Mammary epithelial cell (primary cell): ENCODE measurements at places on chromosomes 7 and 10. TPM values are rescaled to one million over a fixed set of nuclear protein-coding genes. Genes with fewer than 3 reads are reported as not detected.

DNA sequence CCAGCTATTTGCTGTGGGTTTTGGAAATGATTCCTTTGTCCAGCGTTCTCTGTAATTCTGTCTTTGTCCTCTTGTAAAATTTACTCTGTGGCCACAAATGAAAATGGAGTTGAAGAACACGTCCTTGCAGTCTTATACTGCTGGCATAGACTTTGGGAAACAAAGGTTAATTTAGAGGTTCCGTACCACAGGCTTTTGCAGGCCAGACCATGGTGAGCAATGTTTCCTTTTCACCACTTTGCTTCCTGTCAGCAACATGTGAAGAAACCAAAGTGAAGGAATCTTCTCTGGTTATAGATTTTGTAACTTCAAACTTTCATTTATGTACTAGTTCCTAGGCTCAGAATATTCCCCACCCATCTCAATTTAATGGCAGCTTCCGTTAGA, 488.5 kb downstream of the MDFIC start:
- DNase-seq: no peak

DNA sequence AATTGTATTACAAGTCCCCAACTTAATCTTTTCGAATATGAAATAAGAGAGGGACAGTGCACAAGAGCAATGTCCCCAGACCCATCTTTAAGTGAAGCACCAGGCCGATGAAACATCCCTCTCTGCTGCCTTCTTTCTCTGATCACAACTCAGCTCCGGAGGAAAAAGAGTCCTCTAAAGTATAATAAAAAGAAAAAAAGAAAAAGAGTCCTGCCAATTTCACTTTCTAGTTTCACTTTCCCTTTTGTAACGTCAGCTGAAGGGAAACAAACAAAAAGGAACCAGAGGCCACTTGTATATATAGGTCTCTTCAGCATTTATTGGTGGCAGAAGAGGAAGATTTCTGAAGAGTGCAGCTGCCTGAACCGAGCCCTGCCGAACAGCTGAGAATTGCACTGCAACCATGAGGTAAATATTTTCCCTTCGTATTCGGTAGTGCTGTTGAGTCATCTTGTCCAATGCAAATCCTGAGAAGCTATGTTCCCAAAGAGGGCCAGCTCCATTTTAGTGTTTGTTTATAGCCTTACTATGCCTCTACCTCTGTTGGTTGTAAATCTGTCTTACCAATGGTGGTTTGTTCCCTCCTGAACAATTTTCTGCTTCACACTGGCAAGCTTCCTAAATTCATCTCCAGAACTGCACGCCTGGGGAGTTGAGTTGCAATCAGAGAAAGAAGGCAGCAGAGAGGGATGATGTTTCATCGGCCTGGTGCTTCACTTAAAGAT, at the start of gene IFIT2:
Gene IFIT2, plus strand, starts transcription at position 326 of the 725 bp plus-strand sequence. Its CDS starts 78 bp downstream, at position 404.
- DNase-seq: peak; percentile 66

GRCh38 chr7:27302590-27302989, 60.0 kb downstream of the EVX1 start:
- DNase-seq: no peak

- no peak for DNase-seq
Measured at GRCh38 chr7:7881581-7881980, 87.0 kb upstream of the GLCCI1 start.

The GHRHR gene
- total RNA-seq: not detected in 2 replicates

DNA sequence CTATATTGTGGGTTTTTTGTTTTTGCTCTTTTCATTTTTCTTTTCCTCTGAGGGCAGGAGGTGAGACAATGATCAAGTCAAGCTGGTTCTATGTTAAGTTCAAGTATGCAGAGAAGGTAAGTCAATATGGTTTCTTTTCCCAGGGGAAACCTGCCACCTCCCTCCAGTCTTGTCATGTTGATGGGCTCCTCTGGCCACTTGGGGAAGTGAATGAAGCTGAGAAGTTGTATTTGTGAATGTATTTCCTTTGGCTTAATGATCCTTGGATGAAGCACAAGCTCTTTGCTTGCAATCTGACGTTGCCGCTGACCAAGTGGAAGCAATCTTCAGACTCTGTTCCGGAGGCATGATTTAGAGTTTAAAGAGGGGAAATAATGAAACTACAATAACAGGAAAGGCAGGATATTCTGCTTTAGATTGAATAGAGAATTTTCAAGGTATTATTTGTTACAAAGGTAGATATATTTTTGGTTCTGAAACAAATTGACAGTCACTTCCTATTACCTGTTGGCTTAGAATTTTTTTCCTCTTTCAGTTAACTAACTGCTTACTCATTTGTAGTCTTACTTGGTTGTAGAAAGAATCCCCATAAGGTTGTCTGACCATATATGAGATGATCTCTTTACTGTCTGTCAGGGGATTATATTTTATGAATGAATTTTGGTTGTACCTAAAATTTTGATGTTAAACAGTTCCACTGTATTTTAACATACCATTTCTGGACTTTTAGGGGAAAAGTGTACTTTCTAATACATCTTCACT, 369.6 kb downstream of the AUTS2 start:
- DNase-seq: no peak

The UTF1 gene
- total RNA-seq: not detected

- no peak for DNase-seq
Measured at GRCh38 chr10:116857156-116857555, 7.9 kb downstream of the ENO4 start.

The ADARB2 gene
- total RNA-seq: not detected in 2 replicates

GRCh38 chr10:54469587-54470323, 331.3 kb downstream of the PCDH15 start:
- DNase-seq: no peak

DNA sequence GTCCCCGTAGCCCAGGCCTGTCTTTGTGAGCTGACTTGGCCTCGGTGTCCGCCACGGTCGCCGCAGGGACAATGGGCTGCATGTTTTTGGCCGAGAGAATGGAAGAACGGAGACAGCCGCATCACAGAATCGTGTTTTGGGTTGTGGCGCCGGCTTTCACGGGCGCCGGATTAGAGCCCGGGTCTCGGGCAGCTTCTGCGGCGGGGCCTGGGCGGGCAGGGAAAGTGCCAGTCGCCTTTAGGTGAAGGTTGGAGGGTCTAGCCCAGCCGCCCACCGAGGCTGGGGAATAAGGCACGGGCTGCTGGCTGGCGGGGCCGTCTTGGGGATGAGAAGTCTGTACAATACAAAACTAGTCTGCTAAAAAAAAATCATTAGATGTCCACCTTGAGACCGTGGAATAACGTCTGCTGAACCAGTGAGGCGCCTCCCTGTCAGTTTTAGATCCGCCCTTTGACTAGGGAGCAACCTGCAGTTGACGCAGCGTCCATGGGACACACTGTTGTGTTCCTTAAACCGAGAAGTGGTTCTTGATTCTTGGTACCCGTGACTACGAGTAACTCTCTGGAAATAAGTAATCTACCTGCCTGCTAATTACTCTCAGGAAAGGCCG, 577 bp downstream of the DNAJB9 start:
- peak; percentile 68 for DNase-seq

DNA sequence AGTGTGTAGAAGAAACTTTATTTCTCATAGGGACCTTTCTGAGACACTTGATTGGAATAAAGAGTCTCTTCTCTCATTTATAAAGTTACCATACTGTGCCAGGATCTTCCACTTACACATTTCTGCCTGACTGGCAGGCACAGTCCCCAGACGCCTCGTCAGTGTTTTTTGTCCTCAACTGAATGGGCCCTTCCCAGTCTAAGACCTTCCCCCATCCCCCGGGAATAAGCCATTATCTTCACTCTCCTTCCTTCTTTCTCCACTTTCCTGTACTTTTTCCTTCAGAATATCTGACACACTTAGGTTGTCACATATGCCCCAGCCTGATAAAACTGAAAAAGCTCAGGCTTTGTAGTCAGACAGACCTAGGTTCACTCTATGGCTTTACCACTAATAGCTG, 35.3 kb upstream of the KCNIP2 start:
- DNase-seq: no peak

GRCh38 chr10:125802739-125803138, 20.3 kb downstream of the UROS start:
- peak; percentile 59 for DNase-seq
